ENCODE measurements at places on chromosomes 6 and 20. TPM values are rescaled to one million over a fixed set of nuclear protein-coding genes. Genes with fewer than 3 reads are reported as not detected.

Gene CGA
- 0.53 TPM for total RNA-seq

Gene MICAL1
- 26.2 TPM for total RNA-seq

Gene SCGN
- 0.34 TPM for total RNA-seq

Gene PYGB
- total RNA-seq, result 175 TPM

Gene BEND6
- not detected for total RNA-seq

Gene FAM210B
- 49.2 TPM for total RNA-seq

Gene CFB
- 4.9 TPM for total RNA-seq

Gene ERMARD
- total RNA-seq, result 14.6 TPM

Gene HLA-G
- 0.80 TPM for total RNA-seq

Gene ADA
- total RNA-seq, result 4.1 TPM

Gene MYL9
- 34.0 TPM for total RNA-seq

Gene COL19A1
- not detected for total RNA-seq

Gene RSPO4
- 0.85 TPM for total RNA-seq

Gene PTCRA
- total RNA-seq, result not detected

Gene APCDD1L
- total RNA-seq, result 1.2 TPM

Gene NELFCD
- 69.5 TPM for total RNA-seq

Gene LGSN
- not detected for total RNA-seq

Gene SMLR1
- total RNA-seq, result not detected

Gene GRM1
- total RNA-seq, result 0.48 TPM

Gene KCNQ5
- total RNA-seq, result 0.57 TPM

Gene ID1
- total RNA-seq, result 629 TPM

Gene LHFPL5
- total RNA-seq, result not detected

Gene MLN
- not detected for total RNA-seq

Gene GINS1
- 2.5 TPM for total RNA-seq

Gene RIPOR3
- total RNA-seq, result 10.1 TPM

Gene ZBTB46
- 4.8 TPM for total RNA-seq

Gene FAM217A
- not detected for total RNA-seq

Gene CLPSL1
- not detected for total RNA-seq

Gene TREM1
- 1.0 TPM for total RNA-seq

Gene CD93
- total RNA-seq, result 8.1 TPM

Gene MATN4
- total RNA-seq, result 1.5 TPM

Gene TXNDC5
- total RNA-seq, result 59.6 TPM

Gene ESR1
- 2.6 TPM for total RNA-seq

Gene SLC35F1
- total RNA-seq, result 1.1 TPM

Gene TSBP1
- not detected for total RNA-seq

Gene MROH8
- total RNA-seq, result 1.9 TPM

Gene VWA7
- total RNA-seq, result 2.8 TPM

Gene ASIP
- total RNA-seq, result not detected

Gene RSPO3
- total RNA-seq, result 1.4 TPM

Gene DNMT3B
- 3.0 TPM for total RNA-seq

Gene TAB2
- total RNA-seq, result 49.8 TPM

Gene B3GAT2
- not detected for total RNA-seq

Gene TRIM15
- total RNA-seq, result 0.34 TPM

Gene PRSS35
- not detected for total RNA-seq

Gene SH3BGRL2
- total RNA-seq, result 60.6 TPM

Gene SPTLC3
- total RNA-seq, result 83.0 TPM

Gene KCNK5
- 43.9 TPM for total RNA-seq

Gene FOXP4
- 8.1 TPM for total RNA-seq

Gene UNC93A
- 16.1 TPM for total RNA-seq
